ENCODE measurements at places on chromosomes 5 and 9. TPM values are rescaled to one million over a fixed set of nuclear protein-coding genes. Genes with fewer than 3 reads are reported as not detected.

The BNC2 gene
- 38.0 TPM for total RNA-seq

The SNCAIP gene
- total RNA-seq: 0.84 TPM

DNA sequence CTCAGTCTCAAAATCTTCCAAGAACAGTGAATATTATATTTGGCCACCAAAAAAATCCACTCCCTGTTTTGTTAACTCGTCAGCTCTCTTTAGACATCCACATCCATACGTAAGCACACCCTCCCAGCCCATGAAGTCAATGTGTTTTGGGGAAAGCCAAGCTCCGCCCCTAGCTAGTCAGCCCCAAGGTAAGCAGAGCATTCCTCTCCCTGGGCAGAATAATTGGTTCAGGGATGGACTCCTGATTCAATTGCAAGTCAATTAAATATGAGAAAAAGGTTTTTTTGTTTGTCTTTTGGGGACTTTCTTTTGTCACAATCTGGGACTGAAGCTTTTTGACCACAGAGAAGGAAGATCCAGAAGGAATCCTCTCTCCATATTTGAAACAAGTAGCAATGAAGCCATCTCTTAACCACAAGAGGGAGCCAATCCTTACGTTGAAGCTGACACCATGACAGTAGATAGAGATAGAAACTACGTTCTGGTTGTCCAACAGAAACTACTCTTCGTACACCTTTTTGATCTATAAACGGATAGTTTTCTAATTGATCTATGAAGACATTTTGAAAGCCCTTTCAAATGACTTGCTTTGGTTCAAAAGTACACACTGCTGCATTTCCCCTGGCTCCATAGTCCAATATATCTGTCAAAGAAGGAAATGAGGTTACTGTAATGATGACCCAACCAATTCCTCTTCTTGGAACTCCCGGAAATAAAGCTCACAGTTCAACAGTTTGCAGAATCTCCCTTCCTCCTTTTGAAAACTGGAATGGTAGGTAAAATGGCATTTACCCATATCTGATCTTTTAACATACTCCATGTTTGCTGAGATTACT lies 166.4 kb downstream of the TLE1 start:
- DNase-seq: peak; percentile 42

GRCh38 chr5:75342836-75343235 lies 5.8 kb downstream of the HMGCR start:
- no peak for DNase-seq

DNA sequence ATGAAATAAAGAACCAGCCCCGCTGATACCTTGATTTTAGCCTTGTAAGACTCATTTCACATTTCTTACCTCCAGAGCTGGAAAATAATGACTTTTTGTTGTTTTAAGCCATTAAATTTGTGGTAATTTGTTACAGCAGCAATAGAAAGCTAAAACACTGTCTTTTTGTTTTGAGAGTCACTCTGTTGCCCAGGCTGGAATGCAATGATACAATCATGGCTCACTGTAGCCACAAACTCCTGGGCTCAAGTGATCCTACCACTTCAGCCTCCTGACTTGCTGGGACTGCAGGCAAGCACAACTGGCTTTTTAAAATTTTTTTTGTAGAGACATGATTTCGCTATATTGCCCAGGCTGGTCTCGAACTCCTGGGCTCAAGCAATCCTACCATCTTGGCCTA lies 34.7 kb upstream of the MYO10 start:
- peak; percentile 34 for DNase-seq

Data from astrocyte (in vitro differentiated cells and primary cell).